ENCODE measurements at places on chromosomes 3 and 15. TPM values are rescaled to one million over a fixed set of nuclear protein-coding genes. Genes with fewer than 3 reads are reported as not detected.
A peak's percentile ranks its signal among the peaks of the same experiment; 100 is the strongest.

GRCh38 chr15:61421938-61422337 is 192.8 kb upstream of the RORA start:
- H3K4me3 ChIP-seq, result no peak overlapping the region
- no peak for DNase-seq
- H3K4me1 ChIP-seq, result no peaks in the 10 kb centered on the region
- H3K36me3 ChIP-seq, result no peaks in the 10 kb centered on the region

GRCh38 chr3:48945432-48945831 is 26.8 kb downstream of the ARIH2 start:
- no peak overlapping the region for H3K4me3 ChIP-seq
- no peaks in the 10 kb centered on the region for H3K36me3 ChIP-seq
- DNase-seq, result no peak
- H3K27ac ChIP-seq, result no peak overlapping the region
- no peaks in the 10 kb centered on the region for H3K27me3 ChIP-seq

TMEM40 gene
- 3.0 TPM for total RNA-seq

DNA sequence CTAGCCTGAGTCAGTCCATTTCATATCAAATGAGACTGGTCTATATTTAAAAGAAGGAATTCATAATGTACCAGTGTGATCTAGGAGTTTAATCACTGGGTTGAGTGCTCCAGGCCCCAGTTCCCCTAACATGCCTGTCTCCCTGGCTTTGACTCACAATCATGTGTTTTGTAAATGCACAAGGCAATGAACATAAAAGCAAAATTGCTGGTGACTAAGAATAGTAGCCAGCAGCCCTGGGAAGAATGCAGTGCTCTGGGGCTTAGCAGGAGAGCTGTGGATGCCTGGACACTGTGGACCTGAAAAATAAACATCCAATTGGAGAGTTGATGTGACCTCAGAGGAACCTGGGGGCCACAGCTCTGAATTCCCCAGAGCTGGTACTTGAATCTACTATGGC is 50.3 kb downstream of the SYNPR start:
- no peak overlapping the region for H3K27ac ChIP-seq
- no peak overlapping the region for H3K4me3 ChIP-seq
- H3K36me3 ChIP-seq, result no peaks in the 10 kb centered on the region
- DNase-seq, result no peak
- no peaks in the 10 kb centered on the region for H3K27me3 ChIP-seq

GRCh38 chr3:60055765-60056164 is 1005.9 kb upstream of the CFAP20DC start:
- no peak overlapping the region for H3K27ac ChIP-seq
- no peaks in the 10 kb centered on the region for H3K27me3 ChIP-seq
- no peaks in the 10 kb centered on the region for H3K4me1 ChIP-seq
- H3K36me3 ChIP-seq, result no peaks in the 10 kb centered on the region
- H3K4me3 ChIP-seq, result no peak overlapping the region
- no peak for DNase-seq

DNA sequence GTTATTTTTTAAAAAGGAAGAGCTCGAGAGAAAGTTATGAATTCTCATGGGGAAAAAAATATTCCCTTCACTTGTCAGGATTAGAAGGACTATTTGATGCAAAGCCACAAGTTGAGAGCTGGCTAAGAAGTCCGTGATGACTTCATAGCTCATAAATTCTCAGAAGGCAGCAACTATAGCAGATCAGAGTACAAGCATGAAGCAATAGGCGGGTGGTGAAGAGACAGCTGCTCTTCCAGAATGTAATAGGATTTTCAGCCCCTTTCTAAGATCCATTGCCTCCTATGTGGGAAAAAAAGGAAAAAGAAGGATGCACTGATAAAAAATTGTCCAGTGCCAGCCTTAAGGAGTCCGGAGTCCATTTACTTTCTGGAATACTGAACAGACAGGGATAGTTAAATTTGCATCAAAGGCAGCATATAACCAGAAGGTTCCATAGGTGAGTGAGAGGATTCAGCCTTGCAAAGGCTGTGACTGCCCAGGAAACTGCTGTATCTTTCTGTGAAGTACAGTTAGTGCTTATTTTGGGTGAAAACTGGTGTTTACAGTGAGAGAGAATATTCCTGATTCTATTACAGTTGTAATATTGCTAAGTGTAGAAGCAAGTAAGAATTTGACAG is 929.5 kb upstream of the ALCAM start:
- H3K4me1 ChIP-seq, result no peaks in the 10 kb centered on the region
- no peak overlapping the region for H3K4me3 ChIP-seq
- no peak overlapping the region for H3K27ac ChIP-seq

DNA sequence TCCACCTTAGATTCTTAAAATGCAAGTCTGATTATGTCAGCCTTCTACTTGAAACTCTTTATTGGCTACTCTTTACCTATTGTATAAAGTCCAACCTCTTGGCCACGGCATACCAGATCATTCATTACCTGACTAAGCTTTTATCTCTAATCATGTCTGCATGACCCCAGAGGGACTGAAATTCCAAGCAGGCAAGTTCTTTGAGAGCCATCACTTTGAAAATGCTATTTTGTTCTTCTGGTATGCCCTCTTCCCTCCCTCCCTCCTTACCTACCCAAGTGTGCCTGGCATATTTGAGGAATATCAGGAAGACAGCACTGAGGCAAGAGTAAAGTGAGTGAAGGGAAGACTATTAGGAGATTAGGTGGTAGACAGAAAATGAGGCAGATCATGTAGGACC is 57.5 kb downstream of the KCNMB2 start:
- no peak for DNase-seq
- no peaks in the 10 kb centered on the region for H3K4me1 ChIP-seq
- H3K4me3 ChIP-seq, result no peak overlapping the region
- H3K27me3 ChIP-seq, result no peaks in the 10 kb centered on the region

DNA sequence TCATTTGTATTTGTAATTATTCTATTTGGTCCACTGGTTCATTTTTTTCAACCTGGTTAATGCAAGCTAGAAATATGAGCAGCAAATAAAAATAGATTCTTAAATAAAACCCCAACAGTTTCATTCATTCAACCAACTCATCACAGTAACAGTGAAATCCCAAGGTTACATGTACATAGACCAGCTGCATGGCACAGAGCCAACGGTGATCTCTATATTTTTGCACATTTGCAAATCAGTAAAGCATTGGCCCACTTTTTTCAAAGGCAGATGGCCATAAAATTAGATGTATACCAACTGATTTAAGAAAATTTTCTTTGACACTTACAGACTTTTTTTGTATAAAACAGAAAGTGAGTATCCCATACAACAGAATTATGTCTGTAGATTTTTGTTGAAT is 49.3 kb downstream of the STRIT1 start:
- no peaks in the 10 kb centered on the region for H3K36me3 ChIP-seq
- no peaks in the 10 kb centered on the region for H3K27me3 ChIP-seq
- no peak overlapping the region for H3K4me3 ChIP-seq
- no peak overlapping the region for H3K27ac ChIP-seq
- no peak for DNase-seq
- H3K4me1 ChIP-seq, result no peaks in the 10 kb centered on the region

DNA sequence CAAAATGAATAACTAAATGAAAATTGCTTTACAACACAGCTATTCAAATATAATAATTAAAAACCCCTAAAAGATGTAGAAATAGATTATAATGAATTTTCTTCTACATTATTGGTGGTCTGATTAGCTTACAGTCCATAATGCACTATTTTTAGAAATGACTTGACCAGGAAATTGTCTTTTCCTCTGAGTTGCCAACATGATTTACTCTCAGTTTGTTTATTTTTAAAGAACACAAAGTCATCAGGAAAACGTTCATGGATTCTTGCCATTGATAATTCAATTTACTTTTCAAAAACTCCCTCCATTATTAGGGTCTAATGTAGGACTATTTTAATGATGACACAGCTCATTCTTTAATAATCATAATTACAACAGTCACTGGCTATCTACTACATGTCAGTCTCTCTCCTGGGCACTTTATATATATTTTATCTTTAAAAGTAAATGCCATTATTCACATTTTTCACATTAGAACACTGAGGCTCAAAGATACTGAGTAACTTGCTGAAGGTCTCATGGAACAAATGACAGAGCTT is 1.1 kb downstream of the TM4SF18 start:
- no peaks in the 10 kb centered on the region for H3K27me3 ChIP-seq
- DNase-seq, result no peak
- no peaks in the 10 kb centered on the region for H3K36me3 ChIP-seq
- H3K27ac ChIP-seq, result peak overlapping the region; percentile 16
- no peak overlapping the region for H3K4me3 ChIP-seq
- H3K4me1 ChIP-seq, result peaks cover 6% of the 10 kb centered on the region

DNA sequence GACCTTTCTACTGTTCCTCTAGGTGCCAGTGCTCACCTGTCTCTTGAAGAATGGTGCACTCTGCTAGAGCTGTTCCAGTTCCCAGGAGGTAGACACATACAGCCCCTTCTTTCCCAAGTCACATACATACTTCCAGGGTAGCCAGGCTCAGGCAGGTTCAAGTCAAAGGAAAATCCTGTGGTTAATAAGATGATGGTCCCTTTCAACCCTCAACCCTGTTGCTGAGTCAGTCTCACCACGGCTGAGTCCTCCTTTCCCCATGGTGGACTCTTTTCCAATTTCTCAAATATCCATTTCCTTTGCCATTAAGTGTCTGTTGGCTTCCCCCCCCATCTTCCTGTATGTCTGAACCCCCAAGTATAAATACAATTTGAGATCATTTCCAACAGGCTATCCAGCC is 56.1 kb upstream of the ACAN start:
- no peak for DNase-seq
- H3K4me1 ChIP-seq, result no peaks in the 10 kb centered on the region
- no peak overlapping the region for H3K4me3 ChIP-seq

- peak; percentile 57 for DNase-seq
- H3K36me3 ChIP-seq, result no peaks in the 10 kb centered on the region
- peaks cover 21% of the 10 kb centered on the region for H3K4me1 ChIP-seq
- no peak overlapping the region for H3K4me3 ChIP-seq
- H3K27me3 ChIP-seq, result no peaks in the 10 kb centered on the region
Observed at GRCh38 chr15:66907826-66908743, 157.3 kb upstream of the SMAD3 start.

TMEM212 gene
- 3.0 TPM for total RNA-seq

LCMT2 gene
- 8.2 TPM for total RNA-seq

STARD5 gene
- 8.3 TPM for total RNA-seq

DNA sequence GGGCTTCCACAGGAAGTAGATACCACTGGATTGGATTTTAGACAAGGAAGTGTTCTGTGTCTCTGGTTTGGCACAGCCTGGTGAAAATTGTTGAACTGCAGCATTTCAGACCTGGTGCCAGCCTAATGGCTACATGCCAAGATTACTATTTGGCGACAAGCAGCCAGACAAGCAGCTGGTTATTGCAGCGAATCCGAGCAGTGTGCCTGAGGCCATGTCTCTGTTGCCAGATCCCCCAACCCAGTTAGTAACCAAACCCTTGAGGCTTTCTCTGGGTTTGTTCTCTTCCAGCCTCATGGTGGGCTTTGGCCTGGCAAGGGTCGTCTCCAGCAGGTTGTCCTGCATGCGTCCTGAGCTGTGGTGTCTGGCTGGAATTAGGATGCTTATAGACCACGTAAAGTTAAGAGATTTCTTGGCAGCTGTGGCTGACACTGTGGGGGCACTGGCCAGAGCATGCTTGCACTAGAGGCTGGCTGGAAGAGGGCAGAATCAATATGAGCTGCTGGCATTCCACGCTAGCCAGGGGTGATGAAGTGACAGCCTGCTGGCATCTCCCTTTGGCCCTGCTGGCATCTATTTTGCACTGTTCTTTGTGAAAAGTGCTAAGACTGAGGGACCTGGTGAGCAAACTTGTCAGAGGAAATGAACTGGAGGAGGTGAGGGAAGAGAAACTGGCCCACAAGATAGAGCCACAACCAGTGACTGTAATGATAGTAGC is 172.6 kb downstream of the RBMS3 start:
- peaks cover 12% of the 10 kb centered on the region for H3K4me1 ChIP-seq
- no peaks in the 10 kb centered on the region for H3K27me3 ChIP-seq
- no peak for DNase-seq
- H3K36me3 ChIP-seq, result no peaks in the 10 kb centered on the region
- H3K4me3 ChIP-seq, result no peak overlapping the region
- H3K27ac ChIP-seq, result no peak overlapping the region

MESD gene
- total RNA-seq, result 35.6 TPM

DNA sequence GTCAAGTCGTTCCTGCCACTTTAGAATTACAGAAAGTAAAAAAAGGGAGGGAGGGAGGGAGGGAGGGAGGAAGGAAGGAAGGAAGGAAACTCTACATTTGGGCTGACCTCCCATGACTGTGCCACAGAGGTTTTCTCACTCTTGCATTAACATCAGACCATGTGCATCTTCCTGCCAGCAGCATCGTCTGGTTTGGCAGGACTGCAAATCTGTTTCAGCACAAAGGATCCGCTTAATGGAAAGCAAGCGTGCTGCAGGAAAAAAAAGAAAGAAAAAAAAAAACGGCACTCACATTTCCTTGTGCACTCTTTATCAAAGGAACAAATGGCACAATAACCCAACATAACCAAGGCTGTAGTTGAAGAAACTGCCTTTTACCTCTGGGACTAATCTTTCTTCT is 148.8 kb upstream of the HES1 start:
- no peaks in the 10 kb centered on the region for H3K27me3 ChIP-seq
- H3K27ac ChIP-seq, result no peak overlapping the region
- H3K4me3 ChIP-seq, result no peak overlapping the region
- H3K4me1 ChIP-seq, result peaks cover 16% of the 10 kb centered on the region
- no peak for DNase-seq

GRCh38 chr15:101179341-101180153 is 72.3 kb downstream of the CHSY1 start:
- peak; percentile 65 for DNase-seq
- peaks cover 23% of the 10 kb centered on the region for H3K36me3 ChIP-seq
- no peak overlapping the region for H3K4me3 ChIP-seq
- H3K27ac ChIP-seq, result peak overlapping the region; percentile 14
- no peaks in the 10 kb centered on the region for H3K27me3 ChIP-seq

EIF5A2 gene
- not detected for total RNA-seq

PPARG gene
- total RNA-seq, result 52.4 TPM

GRCh38 chr3:132983143-132983770 is 54.9 kb upstream of the TMEM108 start:
- no peaks in the 10 kb centered on the region for H3K27me3 ChIP-seq
- H3K4me3 ChIP-seq, result no peak overlapping the region
- H3K36me3 ChIP-seq, result no peaks in the 10 kb centered on the region
